ENCODE measurements at places on chromosomes 1 and 21.

DNA sequence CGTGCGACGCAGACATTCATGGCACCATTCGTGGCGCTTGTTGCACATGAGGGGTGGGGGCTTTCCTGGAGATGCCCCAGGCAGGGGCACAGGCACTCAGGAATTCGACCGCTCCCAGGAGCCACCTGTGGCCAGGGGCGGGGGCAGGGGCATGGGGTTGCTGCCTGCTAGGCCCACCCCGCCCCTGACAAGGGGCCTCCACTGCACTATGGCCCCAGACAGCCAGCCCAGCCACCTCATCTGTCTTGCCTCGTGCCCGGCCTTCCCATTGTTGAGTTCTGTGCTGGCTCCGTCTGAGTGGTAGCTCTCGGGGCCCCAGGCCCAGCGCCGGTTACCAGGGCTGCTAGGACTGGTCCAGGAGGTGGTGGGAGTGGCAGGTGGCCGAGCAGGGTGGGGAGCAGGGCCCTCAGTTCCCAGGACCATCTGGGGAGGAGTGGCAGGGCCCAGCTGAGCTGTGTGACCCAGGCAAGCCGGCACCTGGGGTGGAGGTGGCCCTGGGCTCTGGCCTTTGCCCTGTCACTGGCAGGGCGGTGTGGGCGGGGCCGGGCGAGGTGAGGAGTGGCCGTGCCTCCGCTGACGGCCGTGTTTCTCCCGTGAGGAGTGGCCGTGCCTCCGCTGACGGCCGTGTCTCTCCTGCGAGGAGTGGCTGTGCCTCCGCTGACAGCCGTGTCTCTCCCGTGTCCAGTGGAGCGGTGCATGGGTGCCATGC is 1.9 kb downstream of the PLCH2 start:
- DNase-seq: no peak

DNA sequence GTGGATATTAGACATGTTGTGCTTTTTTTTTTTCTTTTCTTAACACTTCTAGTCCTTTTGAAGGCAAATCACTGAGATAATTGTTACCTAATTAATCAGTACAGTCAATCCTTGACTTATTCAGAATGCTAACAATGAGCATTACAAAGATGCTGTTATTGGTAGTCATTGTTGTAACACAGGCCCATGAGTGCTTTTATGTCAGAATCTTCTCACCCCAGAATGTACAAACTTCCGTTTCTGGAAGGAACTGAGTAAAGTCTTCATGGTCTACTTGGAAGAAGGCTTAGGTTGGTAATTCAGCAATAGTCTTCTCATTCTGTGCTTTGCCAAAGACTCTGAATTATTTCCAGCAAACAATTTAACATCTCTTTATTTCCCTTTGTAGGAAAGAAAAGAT is 3.1 kb downstream of the KCNK1 start:
- no peak for DNase-seq

GRCh38 chr1:51284487-51284954 is 45.8 kb downstream of the TTC39A start:
- peak; percentile 99 for DNase-seq

- DNase-seq: no peak
Observed at GRCh38 chr1:4684136-4684535, 29.7 kb downstream of the AJAP1 start.

Measured in DMS79 treated with DMSO at 0.1 percent for 48 hours (cell line).